ENCODE measurements at places on chromosomes 5 and 9.

GRCh38 chr9:131263701-131264100 is 12.6 kb downstream of the FAM78A start:
- DNase-seq, result no peak

- DNase-seq, result peak; percentile 66
These were observed 363.5 kb downstream of the CDH9 start for GRCh38 chr5:26674846-26675245.

GRCh38 chr5:90279091-90279490 is 130.5 kb downstream of the CETN3 start:
- DNase-seq, result no peak

- DNase-seq, result no peak
These were observed 32.4 kb upstream of the CYFIP2 start for GRCh38 chr5:157233515-157233914.

DNA sequence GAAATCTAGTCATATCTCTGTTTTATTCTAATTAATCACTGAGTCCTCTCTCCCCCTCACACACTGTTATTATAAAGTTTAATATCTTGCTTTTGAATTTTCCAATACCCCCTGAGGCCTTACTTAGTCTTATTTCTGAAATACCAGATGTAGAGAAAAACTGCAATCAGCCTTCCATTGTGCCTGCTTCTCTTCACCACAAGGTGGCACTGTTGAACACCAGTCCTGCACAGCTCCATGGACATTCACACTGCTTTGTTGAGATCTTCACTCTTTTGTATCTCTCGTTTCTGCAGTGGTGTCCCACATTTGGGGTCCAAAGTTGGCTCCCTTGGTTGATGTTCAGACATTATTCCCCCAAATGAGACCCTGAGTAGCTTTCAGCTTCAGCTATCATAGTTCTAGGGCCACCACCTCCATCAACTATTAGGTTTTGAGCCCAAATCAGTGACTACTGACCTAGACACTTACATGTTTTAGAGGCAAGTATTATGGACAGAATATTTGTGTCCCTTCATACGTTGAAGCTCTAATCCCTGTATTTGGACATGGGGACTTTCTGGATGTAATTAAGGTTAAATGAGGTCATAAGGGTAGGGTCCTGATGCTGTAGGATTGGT is 24.3 kb downstream of the BOD1 start:
- no peak for DNase-seq

GRCh38 chr5:96177303-96177869 is 215.7 kb upstream of the ELL2 start:
- DNase-seq, result no peak

GRCh38 chr5:139772089-139772791 is 23.4 kb upstream of the PSD2 start:
- no peak for DNase-seq

DNA sequence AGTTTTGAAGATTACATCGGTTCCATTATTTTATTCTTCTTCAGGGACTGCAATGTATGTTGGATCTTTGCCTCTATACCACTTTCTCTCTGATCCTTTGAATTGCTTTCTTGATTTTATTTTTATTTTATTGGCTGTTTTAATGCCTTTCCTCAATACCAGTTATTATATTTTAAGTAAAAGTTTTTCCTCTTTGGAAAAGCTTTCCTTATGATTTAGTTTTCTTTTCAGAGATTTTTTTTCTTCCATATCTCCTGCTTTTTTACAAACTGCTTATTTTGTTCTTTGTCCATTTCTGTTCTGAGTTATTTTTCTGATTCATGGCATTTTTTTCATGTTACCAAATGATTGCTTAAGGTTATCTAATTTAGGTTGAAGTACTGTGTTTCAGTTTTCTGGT is 11.5 kb downstream of the ZMAT2 start:
- no peak for DNase-seq

DNA sequence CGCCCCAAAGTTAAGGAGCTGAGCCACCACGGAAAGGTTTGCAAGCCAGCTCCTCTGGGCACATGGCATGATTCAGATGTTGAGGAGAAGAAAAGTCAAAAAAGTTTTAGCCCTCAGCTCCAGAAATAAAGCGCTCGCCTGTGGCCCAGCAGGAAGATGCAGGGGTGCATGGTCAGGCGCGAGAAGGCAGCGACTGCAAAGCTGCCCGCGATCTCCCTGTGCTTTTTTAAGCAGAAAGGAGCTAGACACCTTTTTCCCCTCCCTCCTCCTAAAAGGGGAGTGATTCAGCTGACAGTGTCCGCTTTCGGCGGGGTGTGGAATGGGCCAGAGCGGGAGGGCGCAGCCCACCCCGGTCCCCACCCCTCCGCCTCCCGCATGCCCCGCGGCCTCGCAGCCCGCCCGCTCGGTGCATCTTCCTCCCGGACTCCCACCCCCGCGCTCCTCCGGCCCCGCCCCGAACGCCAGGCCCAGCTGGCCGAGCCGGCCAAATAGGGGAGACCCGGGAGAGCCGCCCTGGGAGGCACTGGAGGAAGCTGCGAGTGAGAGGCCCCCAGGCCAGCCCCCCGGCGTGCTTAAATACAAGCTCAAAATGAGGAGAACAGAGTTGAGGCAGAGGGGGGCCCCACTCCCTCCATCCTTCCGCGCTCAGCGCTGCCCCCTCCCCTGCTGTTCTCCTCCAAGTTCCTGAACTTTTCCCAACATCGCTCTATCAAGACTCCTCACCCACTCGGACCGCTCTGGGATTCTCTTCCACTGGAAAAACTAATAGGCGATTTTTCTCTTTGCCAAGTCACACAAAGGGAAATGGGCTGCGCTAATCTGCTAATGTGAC is at the start of gene ADAMTS12:
ADAMTS12 (minus strand) TSS at position 203 of the 832 bp plus-strand sequence; CDS start at position 69, 134 bp downstream.
- DNase-seq, result no peak

GRCh38 chr5:76606701-76607100 is 16.5 kb downstream of the F2RL2 start:
- no peak for DNase-seq

DNA sequence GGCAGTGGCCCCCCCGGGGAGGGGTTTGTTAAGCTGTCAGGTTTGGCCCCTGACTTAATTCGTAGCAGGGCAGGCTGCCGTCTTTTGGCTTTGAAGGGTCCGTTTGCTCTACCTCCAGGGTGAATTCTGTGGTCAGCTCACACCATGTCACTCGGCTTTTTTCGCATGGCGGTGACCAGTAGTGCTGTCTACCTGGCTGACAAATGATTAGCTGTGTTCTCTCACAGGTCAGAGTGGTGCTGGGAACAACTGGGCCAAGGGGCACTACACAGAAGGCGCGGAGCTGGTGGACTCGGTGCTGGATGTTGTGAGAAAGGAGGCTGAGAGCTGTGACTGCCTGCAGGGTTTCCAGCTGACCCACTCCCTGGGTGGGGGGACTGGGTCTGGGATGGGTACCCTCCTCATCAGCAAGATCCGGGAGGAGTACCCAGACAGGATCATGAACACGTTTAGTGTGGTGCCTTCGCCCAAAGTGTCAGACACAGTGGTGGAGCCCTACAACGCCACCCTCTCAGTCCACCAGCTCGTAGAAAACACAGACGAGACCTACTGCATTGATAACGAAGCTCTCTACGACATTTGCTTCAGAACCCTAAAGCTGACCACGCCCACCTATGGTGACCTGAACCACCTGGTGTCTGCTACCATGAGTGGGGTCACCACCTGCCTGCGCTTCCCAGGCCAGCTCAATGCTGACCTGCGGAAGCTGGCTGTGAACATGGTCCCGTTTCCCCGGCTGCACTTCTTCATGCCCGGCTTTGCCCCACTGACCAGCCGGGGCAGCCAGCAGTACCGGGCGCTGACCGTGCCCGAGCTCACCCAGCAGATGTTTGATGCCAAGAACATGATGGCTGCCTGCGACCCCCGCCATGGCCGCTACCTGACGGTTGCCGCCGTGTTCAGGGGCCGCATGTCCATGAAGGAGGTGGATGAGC is 1.4 kb downstream of the TUBB4B start:
- no peak for DNase-seq

DNA sequence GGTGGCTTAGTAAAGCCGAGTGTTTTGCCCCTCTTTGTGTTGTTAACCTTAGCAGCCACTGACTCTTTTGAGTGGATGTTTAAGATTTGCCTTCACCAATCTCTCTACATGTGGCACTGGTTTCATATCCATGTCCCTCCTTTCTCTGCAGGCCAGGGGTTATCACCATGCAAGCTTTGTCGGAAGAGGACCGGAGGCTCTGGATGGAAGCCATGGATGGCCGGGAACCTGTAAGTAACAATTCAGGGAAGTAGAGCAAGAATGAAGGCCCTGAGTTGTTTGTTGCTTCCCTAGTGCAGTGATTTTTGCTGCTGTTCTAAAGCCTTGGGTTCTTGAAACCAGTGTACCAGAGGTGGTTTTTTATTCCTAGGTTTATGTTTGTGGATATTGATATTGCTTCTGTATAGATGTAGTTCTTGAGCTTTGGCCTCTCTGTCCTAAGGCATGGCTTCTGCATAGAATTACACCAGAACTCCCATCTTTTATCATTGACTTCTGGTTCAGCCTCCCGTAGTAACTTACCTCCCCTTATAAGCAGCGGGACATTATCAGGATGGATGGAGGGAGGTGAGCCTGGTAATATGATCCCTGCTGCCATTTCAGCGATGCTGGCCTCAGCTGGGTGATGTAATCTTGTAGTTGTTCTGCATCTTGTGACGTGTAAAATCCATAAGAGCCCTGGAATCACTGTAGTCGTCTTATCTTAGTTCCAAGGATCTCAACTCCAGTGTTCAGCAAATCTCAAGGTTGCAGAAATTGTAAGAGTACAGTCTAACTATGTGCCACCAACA is 161.9 kb downstream of the ARHGAP26 start:
- no peak for DNase-seq

- DNase-seq, result no peak
These were observed 37.0 kb downstream of the DPYSL3 start for GRCh38 chr5:147472664-147473475.

GRCh38 chr5:136811086-136811485 is 445.7 kb upstream of the TRPC7 start:
- DNase-seq, result no peak

GRCh38 chr9:21504894-21505293 is 22.8 kb upstream of the IFNE start:
- no peak for DNase-seq

DNA sequence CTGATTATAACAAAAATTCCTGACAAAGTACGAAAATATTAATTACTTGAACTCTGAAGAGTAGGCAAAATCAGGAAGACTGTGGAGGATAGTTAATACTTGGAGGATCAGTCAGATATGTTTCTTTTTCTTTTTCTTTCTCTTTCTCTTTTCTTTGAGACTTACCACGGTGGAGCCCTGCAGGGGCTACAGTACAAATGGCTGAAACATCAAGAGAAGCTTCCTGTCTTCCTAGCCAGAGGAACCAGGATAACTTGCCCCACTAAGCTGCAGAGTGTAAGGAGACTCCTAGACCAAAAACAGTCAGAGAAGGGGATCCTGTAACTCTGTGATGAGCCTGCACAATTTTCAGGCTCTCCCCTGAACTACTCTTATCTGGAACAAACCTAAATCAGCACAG is 324.6 kb upstream of the TYRP1 start:
- no peak for DNase-seq

- no peak for DNase-seq
These were observed 378.2 kb downstream of the FAM170A start for GRCh38 chr5:120007598-120007997.

- no peak for DNase-seq
These were observed 537.8 kb upstream of the FTMT start for GRCh38 chr5:121313886-121314285.

DNA sequence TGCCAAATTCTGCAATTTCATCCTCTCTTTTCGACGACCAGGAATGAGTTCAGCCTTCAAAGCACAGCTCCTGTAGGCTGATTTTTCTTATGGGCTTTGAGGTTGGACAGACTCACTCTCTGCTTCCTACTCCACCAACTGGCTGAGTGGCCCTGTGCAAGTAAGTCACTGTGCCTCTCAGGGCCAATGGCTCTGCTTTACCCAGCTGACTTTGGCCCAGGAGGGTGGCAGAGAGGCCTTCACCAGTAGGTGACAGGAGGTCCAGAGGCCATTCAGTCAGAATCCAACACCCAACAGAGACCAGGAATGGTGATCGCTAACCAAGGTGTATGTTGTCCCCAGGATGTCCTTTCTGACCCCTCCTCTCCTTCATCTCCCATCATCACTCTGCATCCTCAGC is 49.5 kb upstream of the ALDH1B1 start:
- no peak for DNase-seq

DNA sequence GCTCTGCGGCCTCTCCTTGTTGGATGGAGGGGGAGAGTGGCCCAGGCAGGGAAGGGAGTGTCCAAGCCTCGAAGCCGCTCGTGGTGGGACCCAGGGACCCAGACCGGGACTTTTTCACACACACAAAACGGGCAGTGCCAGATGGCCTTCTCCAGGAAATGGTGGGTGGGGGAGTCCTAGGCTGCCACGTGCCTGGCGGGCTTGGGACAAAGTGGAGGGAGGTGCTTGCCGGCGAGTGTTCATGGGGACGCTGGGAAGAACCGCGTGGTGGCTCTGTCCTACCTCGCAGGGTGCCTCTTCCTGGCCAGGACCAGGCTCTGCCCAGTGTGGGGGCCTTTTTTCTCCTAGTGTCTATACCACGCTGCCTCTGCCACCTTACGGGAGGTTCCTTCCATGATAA is 155.0 kb upstream of the COL5A1 start:
- no peak for DNase-seq

GRCh38 chr5:113917997-113918396 is 404.5 kb downstream of the YTHDC2 start:
- no peak for DNase-seq

DNA sequence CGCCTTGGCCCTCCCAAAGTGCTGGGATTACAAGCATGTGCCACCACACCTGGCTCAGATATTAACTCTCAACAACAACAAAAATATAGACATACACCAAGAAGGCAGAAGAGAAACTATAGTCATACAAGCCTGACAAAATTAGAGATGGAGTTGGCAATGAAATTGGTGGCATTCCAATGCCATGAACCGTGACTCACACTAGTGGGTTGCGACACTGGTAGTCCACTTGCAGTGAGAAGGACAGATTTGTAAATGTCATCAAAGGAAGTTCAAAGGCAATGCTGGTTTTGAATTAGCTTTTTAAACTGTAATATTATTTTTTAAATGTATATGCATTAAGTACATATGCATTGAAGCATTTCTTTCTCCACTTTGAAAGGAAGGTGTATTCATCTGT is 8.5 kb upstream of the DNAJC25 start:
- no peak for DNase-seq

DNA sequence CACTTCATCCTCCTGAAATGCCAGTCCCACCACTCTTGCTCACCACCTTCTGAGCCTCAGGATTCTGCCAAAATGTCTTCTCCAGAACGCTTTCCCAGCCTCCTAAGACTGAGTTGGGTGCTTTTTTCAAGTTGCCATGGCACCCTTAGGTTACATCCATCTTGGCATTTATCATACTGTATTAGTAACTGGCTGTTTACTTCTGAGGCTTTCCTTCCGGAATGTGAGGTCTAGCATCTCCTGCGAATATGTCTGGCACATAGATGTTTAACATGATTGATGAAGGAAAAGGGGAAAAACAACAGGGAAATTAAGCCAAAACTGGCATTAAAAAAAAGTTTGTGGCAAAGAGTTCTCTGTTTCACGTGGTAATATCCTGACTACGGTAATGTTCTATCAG is 24.9 kb downstream of the RNF130 start:
- no peak for DNase-seq

GRCh38 chr5:97847920-97848631 is 665.0 kb upstream of the RIOK2 start:
- DNase-seq, result no peak
